NCI-H2029 treated with DMSO at 0.1 percent for 48 hours (cell line): ENCODE measurements at places on chromosomes 4 and X.

DNA sequence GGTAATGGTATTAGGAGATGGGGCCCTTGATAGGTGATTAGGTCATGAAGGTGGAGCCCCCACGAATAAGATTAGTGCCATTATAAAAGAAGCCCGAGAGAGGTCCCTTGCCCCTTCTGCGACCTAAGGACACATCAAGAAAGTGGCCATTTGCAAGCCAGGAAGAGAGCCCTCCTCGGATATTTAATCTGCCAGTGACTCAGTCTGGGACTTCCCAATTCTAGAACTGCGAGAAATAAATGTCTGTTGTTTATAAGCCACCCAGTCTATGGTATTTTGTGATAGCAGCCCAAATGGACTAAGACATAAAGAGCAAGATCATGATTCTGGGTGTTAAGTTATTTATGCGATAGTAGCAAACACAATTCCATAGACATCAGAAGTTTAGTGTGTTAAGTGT, 192.2 kb downstream of the LDB2 start:
- DNase-seq: no peak

- no peak for DNase-seq
Observed at GRCh38 chr4:54433686-54434085, 204.6 kb downstream of the PDGFRA start.

- no peak for DNase-seq
Observed at GRCh38 chr4:122747883-122748282, 15.4 kb downstream of the BBS12 start.

- no peak for DNase-seq
Observed at GRCh38 chrX:97597954-97598353, 714.2 kb downstream of the RPA4 start.

DNA sequence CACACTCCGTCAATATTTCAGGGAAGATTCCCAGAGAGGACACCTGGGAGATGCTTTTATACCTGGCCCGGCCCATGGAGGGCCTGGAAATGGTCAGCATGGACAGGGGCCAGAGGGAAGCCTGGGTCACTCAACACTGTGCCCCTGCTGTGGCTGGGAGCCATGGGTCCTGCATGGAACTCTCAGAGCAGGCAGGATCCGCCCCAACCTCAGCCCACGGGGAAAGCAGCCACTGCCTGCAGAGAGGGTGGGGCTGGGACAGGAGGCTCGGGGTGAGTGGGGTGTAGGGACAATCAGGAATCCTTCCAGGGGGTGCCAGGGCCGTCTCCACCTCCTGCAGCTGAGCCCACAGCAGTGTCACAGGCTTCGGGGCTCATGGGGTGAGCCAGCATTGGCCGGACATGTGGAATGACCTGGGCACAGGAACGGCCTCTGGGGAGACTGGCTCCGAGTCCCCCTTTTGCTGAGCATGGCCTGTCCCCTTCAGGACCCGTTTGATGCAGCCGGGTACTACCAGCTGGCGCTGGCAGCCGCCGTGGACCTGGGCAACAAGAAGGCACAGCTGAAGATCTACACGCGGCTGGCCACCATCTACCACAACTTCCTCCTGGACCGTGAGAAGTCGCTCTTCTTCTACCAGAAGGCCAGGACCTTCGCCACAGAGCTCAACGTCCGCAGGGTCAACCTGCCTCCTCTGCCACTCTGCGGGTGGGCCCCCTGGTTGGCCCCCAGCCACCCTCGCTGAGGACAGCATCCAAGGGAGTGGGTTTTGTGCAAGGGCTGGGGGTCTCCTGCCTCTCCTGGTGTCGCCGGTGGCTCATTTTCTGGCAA, 29.1 kb upstream of the HTRA3 start:
- DNase-seq: no peak

GRCh38 chrX:70279081-70279480, 2.9 kb upstream of the RAB41 start:
- no peak for DNase-seq

GRCh38 chrX:109601486-109601885, 23.5 kb downstream of the KCNE5 start:
- no peak for DNase-seq

DNA sequence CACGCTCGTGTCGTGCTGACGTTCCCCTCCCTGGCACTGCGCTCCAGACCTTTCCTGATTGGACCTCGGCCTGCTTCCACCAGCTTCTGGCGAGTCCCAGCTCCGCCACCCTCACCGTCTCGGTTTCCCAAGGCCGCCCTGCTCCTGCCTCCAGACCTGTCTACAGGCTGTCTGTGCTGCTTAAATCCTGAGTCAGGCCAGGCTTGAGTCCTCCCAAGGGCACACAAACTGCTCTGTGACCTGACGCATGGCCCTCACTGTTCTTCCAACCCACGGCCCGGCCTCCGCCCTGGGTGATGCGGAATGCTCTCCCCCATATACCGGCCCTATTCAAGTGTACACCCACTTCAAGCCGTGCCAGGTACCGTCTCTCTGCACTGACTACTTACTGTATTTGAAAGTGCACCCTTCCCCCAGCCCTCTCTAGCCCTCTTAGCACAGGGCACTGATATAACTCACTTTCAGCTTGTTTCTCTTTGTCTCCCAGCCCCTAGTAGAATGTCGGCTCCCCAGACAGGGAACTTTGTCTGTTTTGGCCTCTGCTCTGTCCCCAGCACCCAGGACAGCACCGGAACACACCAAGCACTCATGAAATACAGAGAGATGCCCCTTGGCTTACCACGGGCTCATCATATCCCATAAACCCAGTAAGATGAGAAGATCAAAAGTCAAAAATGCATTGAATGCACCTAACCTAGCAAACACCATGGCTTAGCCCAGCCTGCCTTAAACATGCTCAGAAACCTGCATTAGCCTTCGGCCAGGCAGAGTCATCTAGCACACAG, 63.1 kb upstream of the AFAP1 start:
- no peak for DNase-seq

DNA sequence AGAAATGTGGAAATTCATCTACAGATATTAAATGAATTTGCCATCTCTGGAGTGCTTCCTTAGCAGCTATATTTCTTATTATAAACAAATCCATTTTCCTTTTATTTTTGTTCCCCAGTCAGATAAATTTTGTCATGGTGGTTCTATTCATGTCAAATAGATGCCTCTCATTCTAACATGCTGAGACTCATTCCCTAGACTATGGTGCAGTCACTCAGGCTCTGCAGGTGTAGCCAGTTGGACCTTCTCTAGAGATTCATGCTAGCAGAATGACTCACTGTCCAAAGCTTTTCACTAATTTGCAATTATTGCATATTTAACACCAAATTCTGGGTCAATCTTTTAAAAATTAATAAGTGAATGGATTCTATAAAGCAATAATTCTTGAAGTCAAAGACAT, 1392.7 kb downstream of the PCDH7 start:
- no peak for DNase-seq
